GM23338 (cell line): ENCODE measurements at places on chromosomes 7 and 10. TPM values are rescaled to one million over a fixed set of nuclear protein-coding genes. Genes with fewer than 3 reads are reported as not detected.

TCAF2 gene
- polyA plus RNA-seq = 0.09 TPM in 1 of 2 replicates, not detected in the other

DNA sequence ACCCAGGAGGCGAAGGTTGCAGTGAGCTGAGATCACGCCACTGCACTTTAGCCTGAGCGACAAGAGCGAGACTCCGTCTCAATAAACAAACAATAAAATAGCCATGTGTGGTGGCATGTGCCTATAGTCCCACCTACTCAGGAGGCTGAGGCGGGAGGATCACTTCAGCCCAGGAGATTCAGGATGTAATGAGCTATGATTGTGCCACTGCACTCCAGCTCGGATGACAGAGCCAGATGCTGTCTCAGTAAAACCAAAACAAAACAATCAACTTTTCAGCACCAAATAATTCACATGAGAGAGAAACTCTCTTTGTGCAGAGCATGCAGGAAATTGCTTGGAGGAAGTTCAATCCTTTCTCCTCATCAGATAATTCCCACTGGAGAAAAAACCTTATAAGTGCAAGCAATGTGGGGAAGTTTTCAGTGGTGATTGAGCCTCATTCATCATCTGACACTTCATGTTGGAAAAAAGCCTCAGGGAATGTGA lies 13.4 kb upstream of the FIS1 start:
- DNase-seq = no peak

AKR1C2 gene
- 0.83 and 0.86 TPM in 2 replicates for polyA plus RNA-seq

GRCh38 chr10:49666054-49666615 lies 13.3 kb upstream of the C10orf53 start:
- no peak for DNase-seq

DNA sequence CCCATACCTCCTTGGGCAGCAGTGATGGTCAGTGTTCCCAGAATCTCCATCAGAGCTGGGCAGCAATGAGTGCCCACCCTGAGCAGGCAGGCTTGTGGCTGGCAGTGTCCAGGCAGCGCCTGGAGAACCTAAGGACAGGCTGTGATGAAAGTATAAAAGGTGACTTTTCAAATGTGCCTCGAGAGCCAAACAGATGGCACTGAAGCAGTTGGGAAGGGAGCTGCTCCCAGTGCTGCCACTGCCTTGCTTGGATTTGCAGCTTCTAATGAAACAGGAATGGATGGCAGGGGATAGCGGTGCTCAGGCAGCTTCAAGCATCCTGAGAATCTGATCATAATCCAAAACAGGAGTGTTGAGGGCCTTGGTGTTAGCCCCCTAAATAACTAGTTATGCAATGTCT lies 179.8 kb upstream of the AOAH start:
- DNase-seq = no peak

NKX1-2 gene
- 9.4 and 9.8 TPM in 2 replicates for polyA plus RNA-seq

DNAJC12 gene
- 4.5 and 5.7 TPM in 2 replicates for polyA plus RNA-seq

DNA sequence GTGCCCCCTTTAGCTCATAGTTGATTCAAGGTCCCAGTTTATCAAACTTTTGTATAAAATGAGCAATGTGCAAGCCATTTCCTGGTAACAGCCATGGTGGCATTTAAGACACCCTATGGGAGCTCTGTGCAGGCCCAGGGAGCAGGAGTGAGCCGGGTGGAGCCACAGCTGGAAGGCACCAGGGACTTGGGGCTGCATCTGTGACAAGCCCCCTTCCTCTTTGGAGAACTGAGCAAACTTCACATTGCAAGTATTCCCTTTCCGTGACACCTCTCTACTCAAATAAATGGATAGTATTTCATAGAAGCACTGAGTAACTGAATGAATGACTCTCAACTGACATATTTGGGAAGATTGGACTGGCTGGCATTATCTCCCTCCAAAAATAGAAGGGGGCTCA lies 558.7 kb upstream of the FOXK1 start:
- DNase-seq = no peak

- DNase-seq = no peak
Observed at GRCh38 chr7:47639495-47640110, 57.7 kb upstream of the TNS3 start.

GRCh38 chr10:119541459-119542356 lies 811 bp downstream of the RGS10 start:
- peak; percentile 49 for DNase-seq

- DNase-seq = no peak
Observed at GRCh38 chr7:12888717-12889116, 201.3 kb downstream of the ARL4A start.

DNA sequence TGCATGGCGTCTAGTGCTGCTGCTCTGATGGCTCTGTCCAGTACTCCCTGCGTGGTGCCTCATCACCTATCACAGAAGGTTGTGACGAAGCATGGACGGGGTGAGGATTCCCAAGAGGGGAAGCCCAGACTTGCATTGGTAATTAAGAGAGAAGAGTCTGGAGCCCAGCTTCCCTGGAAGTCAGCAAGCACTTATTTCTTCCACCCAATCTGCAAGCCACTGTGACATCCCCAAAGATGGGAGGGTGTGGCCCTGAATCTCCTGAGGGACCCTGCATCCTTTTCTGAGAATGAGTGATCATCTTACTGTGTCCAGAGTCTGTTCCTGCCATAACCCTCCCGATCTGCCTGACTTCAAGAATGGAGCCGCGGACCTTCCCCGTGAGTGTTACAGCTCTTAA lies 166.7 kb downstream of the PTPN20 start:
- no peak for DNase-seq

GRCh38 chr10:6037422-6037821 lies 24.7 kb downstream of the IL2RA start:
- DNase-seq = no peak

- DNase-seq = no peak
Observed at GRCh38 chr10:99788598-99789256, 6.3 kb downstream of the ABCC2 start.

- DNase-seq = no peak
Observed at GRCh38 chr7:50633414-50633710, 68.2 kb upstream of the DDC start.

GPRIN2 gene
- polyA plus RNA-seq = 2.9 and 3.0 TPM in 2 replicates

SLC29A4 gene
- polyA plus RNA-seq = 4.8 and 6.4 TPM in 2 replicates

PDZD7 gene
- polyA plus RNA-seq = 1.5 and 1.7 TPM in 2 replicates

BLNK gene
- 0.11 and 0.40 TPM in 2 replicates for polyA plus RNA-seq

DNA sequence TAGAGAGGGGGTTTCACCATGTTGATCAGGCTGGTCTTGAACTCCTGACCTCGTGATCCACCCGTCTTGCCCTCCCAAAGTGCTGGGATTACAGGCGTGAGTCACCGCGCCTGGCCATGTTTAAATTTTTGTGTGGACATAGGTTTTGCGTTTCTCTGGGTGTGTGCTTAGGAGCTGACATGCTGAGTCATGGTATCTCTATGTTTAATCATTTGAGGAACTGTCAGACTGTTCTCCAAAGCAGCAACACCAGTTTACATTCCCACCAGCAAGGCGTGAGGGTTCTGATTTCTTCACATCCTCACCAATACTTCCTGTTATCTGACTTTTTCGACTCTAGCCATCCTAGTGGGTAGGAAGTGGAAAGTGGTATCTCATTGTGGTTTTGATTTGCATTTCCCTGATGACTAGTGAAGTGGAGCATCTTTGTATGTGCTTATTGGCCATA lies 153.7 kb downstream of the DNAJB6 start:
- DNase-seq = no peak

SFXN3 gene
- 0.68 and 0.73 TPM in 2 replicates for polyA plus RNA-seq

LRMDA gene
- polyA plus RNA-seq = 1.6 and 1.8 TPM in 2 replicates

CYP2C18 gene
- polyA plus RNA-seq = 0.08 and 0.16 TPM in 2 replicates

- no peak for DNase-seq
Observed at GRCh38 chr7:104845557-104845956, 168.4 kb upstream of the KMT2E start.

PAPOLB gene
- polyA plus RNA-seq = 0.07 and 0.08 TPM in 2 replicates

DNA sequence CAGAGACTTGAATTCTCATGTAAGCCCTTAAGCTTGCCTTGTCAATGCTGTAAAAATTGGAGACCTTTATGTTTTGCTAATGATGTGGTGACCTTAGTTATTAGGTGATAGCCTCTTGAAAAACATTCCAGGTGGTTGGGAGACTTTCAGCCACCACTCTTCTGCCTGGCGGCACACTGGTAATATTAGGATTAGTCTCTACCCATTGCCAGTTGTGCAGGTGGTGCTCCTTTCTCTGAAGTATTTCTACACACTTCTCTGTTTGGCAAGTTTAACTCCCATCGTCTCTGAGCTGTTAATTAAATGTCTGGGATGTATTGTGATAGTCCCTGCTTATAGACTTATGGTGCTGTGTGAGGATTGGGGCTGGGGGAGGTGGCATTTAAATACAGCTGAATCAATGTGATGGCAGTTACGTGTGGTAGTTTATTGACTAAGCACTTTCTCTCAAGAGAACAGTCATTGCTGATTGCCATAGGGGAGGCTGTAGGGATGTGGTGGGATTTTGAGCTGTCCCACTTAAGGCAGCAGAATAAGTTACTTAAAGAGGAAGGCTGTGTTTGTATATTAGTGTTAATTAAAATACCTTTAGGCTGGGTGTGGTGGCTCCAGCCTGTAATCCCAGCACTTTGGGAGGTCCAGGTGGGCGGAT lies 61.7 kb downstream of the DAGLB start:
- DNase-seq = no peak

MYH16 gene
- polyA plus RNA-seq = not detected in 2 replicates

DNA sequence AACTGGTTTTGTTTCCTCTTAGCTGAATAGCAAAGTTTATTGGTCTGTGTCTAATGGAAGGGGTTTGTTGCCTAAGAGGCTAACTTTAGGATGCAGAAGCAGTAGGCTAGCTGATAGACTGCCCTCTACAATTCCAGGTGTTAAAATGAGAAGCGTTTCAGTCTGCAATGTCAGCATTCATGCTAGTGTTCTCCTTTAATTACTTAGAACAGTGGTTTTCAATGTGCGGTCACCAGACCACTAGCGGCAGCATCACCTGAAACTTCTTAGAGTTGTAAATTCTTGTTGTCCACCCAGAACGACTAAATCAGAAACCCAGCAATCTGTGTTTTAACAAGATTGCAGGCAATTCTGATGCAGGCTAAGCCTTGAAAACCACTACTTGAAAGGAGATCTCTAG lies 392.9 kb downstream of the IPMK start:
- no peak for DNase-seq

POLL gene
- 17.3 and 18.2 TPM in 2 replicates for polyA plus RNA-seq

- no peak for DNase-seq
Observed at GRCh38 chr7:41428381-41428780, 274.5 kb downstream of the INHBA start.

CYP2C19 gene
- polyA plus RNA-seq = not detected in 2 replicates

PDGFA gene
- polyA plus RNA-seq = 35.6 and 39.5 TPM in 2 replicates
